ENCODE measurements at places on chromosomes 12 and 14. TPM values are rescaled to one million over a fixed set of nuclear protein-coding genes. Genes with fewer than 3 reads are reported as not detected.

DNA sequence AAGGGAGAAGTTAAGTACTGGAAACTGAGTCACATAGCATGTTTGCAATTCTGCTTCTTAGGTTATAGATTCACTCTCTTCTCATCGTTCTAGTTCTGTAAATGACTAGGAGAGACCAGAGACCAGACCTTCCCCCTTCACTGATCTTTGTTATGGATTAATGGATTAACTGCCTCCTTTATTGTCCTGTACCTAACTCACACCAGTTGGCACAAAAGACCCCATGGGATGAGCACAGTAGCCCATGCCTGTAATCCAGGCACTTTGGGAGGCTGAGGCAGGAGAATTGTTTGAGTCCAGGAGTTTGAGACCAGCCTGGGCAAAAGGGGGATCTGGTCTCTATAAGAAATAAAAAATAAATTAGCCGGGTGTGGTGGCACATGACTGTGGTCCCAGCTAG lies 20.8 kb downstream of the BCAT1 start:
- no peak for DNase-seq

TRIM9 gene
- total RNA-seq = 0.30 TPM

- no peak for DNase-seq
These were observed 112.2 kb upstream of the USP44 start for GRCh38 chr12:95663525-95663924.

- DNase-seq = no peak
These were observed 18.7 kb downstream of the FOXG1 start for GRCh38 chr14:28785096-28785952.

UBE2N gene
- total RNA-seq = 31.0 TPM

GRCh38 chr14:73443758-73444157 lies 14.6 kb downstream of the NUMB start:
- DNase-seq = no peak

APOF gene
- 270 TPM for total RNA-seq

DNA sequence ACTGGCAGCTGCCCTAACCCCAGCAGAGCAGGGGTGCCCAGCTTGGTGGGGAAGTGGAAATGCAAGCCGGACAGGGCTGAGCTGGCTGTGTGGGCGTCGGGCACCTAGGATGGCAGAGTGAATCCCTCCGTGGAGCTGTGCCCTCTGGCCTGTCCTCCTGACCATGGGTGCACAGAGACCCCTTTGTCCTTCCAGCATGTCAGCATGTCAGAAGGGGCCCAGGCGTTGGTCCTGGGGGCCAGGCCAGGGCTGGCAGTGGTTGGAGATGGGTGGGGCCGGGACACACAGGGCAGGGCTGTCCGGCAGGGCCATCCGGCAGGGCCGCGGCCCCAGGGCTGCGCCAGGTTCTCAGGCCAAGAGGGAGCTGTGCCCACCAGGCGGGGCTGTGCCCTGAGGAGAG lies 8.8 kb upstream of the TEX22 start:
- peak; percentile 27 for DNase-seq

GRCh38 chr12:49983892-49984291 lies 11.1 kb downstream of the AQP6 start:
- no peak for DNase-seq

- DNase-seq = no peak
These were observed 86.6 kb downstream of the CDK17 start for GRCh38 chr12:96313606-96314005.

DNA sequence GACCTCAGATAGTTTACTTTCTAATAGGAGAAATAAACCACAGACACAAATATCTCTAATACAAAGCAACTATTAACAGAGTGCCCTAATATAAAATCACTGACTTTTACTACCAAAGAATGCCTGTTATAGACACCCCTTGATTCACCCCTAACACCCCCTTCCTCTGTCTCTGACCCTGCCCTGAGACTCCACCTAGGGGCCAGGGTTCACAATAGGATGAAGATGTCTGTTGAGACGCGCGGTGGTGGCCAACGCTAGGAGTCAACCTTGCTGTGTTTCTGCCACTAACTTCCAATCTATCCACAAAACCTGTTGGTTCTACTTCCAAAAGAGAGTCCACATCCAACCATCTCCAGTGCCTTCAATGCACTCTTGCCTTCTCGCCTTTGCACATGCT lies 10.9 kb upstream of the TC2N start:
- DNase-seq = no peak

GRCh38 chr14:102086972-102087761 lies at the start of gene HSP90AA1:
Gene HSP90AA1, minus strand, starts transcription at chr14:102087044. Its CDS starts 666 bp downstream, at chr14:102086378.
- DNase-seq = peak; percentile 95

DNA sequence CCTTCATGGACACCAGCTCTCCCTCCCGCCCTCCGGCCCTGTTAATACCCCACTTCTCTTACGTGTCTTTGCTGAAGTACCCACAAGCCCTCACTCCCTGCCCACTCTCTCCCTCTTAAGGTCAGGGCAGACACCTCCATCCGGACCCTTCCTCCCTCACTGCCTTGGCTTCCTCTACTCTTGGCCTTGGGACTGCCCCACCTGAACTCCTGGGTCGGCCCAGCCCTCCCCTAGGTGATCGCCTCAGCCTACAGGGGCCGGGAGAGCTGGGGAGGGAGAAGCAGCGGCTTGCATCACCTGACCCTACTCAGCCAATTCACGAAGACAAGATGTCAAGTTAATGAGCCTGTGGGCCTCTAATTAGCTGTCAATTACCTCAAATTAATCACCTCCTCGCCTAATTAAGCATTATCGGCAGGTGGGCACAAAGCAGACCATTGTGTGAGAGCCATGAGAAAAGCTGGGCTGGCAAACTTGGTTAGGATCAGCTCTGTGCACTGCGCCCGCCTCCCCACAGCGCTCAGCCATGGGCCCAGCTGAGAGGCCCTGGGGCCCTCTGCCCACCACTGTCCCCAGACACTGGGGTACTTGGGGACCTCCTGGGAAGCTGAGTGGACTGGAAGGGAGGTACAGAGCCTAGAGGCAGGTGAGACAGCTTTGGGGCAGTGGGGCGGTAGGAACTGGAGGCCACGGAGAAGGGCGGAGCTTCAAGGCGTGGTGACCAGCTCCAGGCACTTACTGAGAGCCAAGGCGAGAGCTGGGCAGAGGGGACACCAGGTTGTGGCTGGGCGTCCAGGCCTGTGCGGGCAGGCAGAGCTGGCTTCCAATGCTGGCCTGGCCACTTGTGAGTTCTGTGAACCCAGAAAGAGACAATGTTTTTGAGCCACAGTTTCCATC lies 25.1 kb upstream of the VSX2 start:
- no peak for DNase-seq

- DNase-seq = no peak
These were observed 38.3 kb downstream of the FGD6 start for GRCh38 chr12:95179011-95179410.

SLC16A7 gene
- 20.5 TPM for total RNA-seq

- no peak for DNase-seq
These were observed 47.9 kb upstream of the NOS1 start for GRCh38 chr12:117409286-117409685.

All from right lobe of liver (tissue), 6 donors.